ENCODE measurements at places on chromosomes 4 and X.

- no peak for DNase-seq
Measured at GRCh38 chr4:78613522-78614321, 62.2 kb downstream of the ANXA3 start.

DNA sequence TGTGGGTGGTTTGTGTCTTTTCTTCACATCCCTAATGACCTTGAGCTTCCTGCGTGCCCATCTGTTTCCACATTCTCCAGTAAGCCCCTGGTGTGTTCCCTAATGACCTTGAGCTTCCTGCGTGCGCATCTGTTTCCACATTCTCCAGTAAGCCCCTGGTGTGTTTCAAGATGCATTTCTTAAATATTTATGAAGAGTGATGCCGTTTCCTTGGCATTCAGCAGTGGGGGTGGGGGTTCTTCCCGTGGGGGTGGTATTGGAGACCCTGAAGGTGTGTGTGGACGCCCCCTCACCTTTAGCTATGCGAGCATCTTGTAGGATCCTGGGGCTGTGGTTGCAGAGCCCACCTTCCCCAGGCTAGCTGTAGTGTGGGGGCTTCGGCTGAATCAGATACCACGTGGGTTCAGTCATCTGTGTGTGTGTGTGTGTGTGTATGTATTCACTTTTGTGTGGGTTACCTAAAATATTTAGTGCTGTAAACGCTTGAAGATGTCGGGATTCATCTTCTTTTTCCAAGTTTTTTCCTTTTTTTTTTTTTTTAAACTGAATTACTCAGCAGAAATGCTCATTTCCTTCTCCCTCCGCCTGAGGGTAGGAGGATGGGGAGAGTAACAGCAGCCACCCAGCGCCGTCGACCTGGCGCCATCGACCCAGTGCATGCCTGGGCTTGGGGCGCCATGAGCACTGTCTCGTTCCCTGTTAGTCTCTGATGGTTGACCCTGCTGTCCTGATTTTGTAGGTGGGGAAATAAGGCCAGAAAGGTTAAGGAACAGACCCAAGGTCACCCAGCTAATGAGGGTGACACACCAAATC lies 9.9 kb downstream of the NSG1 start:
- DNase-seq: no peak

DNA sequence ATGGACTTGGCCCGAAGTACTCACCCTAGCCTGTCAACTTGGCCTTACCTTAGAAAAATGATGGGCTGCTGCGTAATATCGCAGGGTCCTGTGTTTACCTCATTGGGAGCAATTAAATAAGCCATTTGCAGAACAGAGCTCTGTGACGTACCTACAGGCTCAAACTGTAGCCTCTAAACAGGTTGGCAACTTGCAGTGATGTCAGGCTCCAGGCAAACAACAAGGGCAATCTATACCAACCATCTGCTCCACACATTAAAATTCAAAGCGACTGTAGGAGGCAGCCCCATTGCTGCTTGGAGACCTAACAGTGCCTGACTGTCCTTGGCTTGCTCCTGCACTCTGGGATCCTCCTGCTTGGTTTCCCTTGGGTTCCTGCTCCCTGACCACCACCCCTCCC lies 17.2 kb downstream of the VGLL1 start:
- no peak for DNase-seq

DNA sequence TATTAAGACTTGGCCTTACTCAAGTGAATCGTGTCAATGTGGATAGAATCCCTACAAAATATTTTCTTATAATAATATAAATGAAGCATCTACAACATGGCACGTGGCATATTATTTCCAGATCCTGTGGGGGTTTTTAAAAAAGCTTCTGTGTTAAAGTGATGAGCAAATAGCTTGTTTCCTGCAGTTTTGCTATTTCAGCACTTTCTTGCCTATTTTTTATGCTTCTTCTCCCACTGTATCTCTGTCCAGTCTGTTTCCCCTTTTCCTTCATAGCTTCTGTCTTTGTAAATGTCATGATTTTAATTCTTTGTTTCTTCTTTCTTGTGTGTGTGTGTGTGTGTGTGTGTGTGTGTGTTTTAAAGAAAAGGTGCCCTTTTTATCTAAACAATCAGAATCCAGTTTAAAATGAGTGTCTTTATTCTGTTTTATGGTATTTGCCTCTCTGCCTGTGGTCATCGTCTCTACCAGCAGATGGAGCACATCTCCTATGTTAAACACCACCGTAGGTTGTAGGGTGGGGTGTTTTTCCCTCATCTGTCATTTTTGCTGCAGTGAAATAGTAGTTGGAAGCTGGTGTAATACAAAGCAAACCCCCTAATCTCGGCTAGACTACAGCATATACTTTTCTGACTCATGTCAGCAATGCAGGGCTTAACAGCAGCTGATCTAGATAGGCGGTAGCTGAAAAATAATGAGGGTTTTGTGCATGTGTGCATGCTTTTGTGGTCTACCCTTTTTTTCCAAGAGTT lies 33.1 kb downstream of the FTHL17 start:
- no peak for DNase-seq

GRCh38 chrX:16524316-16524715 lies 125.6 kb upstream of the S100G start:
- DNase-seq: no peak

DNA sequence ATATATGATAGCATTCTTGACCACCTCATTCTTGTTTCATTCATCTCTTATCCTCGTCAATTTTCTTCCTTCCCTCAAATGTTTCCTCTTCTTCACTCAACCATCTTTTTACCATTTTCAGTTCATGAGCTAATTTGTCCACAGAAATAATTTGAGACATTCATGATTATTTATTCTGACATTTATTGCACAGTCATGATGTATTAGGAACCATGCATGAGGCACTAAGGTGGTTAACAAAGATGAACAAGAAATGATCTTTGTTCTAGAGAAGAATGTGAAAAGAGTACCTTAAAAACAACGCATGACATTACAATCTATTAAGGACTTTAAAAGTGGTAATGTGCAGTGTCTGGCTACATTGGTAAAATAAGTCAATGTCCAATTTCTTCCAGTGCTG lies 27.9 kb downstream of the TEC start:
- no peak for DNase-seq

GRCh38 chr4:19348746-19349145 lies 903.0 kb upstream of the SLIT2 start:
- no peak for DNase-seq

- no peak for DNase-seq
Measured at GRCh38 chr4:80529026-80529425, 193.5 kb downstream of the CFAP299 start.

GRCh38 chrX:16946971-16947562 lies 609 bp downstream of the REPS2 start:
- no peak for DNase-seq

- no peak for DNase-seq
Measured at GRCh38 chr4:1960170-1960825, 48.5 kb downstream of the NELFA start.

DNA sequence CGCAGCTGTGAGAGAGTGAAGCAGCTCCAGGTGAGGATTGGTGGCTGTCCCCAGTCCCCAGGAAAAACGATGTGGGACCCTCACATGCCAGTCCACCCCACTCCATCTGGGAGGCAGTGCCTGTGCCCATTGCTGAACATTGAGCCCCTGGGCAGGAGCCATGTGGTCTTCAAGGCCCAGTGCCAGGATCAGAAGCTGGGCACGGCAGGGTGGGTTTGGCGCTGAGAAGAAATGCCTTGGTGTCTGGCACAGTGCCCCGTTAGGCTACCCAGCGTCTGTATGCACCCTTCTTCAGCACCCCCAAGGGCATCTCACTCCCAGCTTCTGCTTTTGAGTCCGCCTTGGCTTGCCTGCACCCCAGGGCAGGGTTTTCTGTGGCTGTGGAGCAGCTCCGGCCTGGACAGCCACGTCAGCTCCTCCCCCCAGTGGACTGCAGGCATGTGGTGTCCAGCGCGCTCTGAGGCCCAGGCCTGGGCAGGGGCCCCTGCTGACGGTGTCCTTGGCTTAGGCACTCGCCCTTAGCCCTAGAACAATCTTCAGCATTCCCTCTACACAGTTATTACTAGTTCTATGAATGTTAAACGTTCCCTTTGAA lies 28.6 kb downstream of the RGS12 start:
- DNase-seq: no peak

DNA sequence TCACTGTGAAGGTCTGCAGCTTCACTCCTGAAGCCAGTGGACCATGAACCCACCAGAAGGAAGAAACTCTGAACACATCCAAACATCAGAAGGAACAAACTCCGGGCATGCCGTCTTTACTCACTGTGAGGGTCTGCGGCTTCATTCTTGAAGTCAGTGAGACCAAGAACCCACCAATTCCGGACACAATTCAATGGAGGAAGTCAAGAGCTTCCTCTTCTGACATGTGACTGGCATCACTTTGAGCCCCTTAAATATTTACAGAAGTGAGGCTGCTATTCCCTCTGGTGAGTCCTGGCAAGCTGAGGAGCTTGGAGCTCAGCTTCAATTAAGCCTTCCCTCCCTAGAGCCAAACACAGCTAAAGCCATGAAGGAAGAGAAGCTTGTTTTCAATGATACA lies 103.5 kb upstream of the SRD5A3 start:
- DNase-seq: no peak

DNA sequence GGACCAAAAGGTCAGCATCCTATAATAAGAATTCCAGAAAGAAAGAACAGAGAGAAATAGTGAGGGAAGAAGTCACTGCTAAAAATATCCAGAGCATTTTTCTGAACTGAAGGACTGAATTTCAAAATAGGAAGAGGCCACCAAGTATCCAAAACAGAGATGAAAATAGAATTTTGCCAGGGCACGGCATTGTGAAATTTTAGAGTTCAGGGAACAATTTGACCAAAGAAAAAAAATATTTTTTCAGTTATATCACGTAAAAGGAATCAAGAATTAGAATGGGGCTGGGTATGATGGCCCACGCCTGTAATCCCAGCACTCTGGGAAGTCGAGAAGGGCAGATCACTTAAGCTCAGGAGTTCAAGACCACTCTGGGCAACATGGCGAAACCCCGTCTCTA lies 65.4 kb downstream of the FGFBP1 start:
- DNase-seq: no peak

DNA sequence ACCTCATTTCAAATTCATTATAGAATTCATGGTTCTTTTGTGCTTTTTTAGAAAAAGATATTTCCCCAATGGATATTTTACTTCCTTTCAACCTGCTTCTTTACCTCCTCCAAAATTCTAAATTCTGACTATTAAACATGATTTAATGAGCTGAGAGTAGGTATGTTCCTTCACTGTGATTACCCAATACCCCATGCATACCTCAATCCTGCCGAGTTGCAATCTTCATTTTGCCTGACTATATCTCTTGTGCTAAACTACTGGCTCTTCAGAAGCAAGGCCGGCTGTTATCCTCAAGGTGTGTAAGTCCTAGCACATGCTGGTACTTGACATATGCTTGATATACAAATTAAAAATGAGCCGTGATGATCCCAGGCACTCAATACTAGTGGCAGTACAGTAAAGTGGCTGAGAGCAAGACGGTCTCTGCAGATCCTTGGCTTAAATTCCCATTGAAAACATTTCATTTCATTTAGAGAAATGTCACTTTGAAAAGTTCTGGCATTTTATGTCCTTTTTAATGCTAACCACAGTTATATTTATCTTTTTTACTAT lies 320.4 kb downstream of the KCNIP4 start:
- no peak for DNase-seq

- no peak for DNase-seq
Measured at GRCh38 chrX:123475068-123475724, 257.7 kb downstream of the THOC2 start.

GRCh38 chrX:124592744-124593143 lies 246.4 kb downstream of the SH2D1A start:
- no peak for DNase-seq

DNA sequence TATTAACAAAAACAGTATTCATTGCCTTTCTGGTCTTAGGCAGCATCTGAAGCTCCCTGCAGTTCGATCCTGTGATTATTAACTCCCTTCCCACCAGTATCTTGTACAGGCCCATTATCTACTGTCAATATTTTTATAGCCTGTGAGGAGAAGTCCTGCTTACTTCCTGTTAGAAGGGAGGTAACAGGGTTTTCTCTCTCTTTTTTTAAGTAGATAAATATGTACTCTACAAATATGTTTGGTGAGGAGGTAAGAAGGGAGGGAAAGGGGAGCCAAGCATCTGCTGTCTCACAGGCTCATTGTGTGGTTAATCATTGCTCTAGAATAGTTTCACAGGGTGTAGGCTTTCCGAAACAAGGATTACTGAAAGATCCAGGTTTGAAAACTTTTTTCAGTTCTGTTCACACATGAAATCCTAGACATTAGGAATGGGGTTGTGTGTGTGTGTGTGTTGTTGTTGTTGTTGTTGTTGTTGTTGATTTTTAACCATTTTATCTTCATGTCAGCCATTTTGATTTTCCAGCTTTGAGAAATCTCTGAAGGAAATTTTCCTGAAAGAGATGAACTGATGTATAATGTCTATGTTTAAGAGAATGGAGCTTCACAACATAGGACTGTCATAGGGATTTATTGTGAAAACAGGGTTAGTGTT lies 14.2 kb downstream of the ATOH1 start:
- DNase-seq: no peak

- DNase-seq: no peak
Measured at GRCh38 chr4:175929441-175929840, 117.4 kb upstream of the GPM6A start.

DNA sequence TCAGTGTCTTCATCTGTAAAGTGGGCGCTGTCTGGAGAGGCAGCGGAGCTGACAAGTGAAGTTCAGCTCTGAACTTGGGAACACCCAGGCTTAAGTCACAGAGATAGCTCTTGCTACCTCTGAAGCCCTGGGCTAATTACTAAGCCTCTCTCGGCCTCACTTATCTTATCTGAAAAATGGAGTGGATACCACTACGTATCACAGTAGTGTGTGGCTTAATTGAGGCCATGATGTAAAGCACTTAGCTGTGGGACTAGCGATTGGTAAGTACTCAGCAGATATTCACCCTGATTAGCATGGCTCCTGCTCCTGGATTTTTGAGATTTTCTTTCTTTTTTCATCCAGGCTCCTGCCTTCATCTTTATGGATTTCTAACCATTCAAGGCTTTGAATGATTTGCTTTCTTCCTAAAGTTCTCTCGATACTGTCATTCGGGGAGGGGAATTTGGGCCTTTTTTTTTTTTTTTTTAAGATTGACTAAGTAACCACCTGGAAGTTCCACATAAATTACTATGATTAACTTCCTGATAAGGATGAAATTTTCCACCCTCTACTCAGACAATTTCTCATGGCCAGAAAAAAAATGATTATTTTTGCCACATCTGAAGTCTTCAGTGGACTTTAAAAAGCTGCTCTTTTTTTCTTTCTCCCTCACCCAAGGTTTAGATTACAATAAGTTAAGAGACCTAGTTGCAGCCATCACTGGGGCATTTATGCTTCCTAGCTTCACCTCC lies 17.1 kb downstream of the LDB2 start:
- DNase-seq: no peak

All from NCI-H187 treated with DMSO at 0.1 percent for 48 hours (cell line).